Left ventricle myocardium inferior (tissue), 1 donor: ENCODE measurements at places on chromosomes 1 and 21. TPM values are rescaled to one million over a fixed set of nuclear protein-coding genes. Genes with fewer than 3 reads are reported as not detected.

- H3K27ac ChIP-seq: no peak overlapping the region
- peaks cover 16% of the 10 kb centered on the region for H3K4me1 ChIP-seq
- H3K27me3 ChIP-seq: no peaks in the 10 kb centered on the region
- H3K36me3 ChIP-seq: no peaks in the 10 kb centered on the region
Observed at GRCh38 chr1:208595236-208595635, 351.1 kb upstream of the PLXNA2 start.

DNA sequence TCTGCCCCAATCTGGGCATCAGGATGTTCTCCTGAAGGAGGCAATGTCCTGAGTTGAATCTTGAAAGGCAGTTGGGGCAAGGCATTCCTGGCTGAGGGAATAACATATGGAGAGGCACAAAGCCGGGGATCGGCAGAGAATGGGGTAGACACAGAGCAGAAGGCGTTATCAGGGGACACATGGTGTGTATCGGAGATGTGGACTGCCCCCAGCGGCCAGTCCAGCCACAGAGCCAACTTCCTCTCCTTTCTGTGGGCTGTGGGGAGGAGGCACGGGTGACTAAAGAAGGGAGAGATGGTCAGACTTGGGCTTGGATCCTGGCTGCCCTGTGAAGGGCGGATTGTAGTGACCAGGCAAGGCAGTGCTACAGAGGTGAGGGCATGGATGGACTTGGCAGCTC is 32.1 kb downstream of the FOXD2 start:
- H3K27me3 ChIP-seq: peaks cover 96% of the 10 kb centered on the region
- no peaks in the 10 kb centered on the region for H3K4me1 ChIP-seq
- no peak overlapping the region for H3K4me3 ChIP-seq

GRCh38 chr1:41560496-41560895 is 76.0 kb upstream of the EDN2 start:
- no peaks in the 10 kb centered on the region for H3K27me3 ChIP-seq
- H3K36me3 ChIP-seq: no peaks in the 10 kb centered on the region

GRCh38 chr21:31376301-31376700 is 32.2 kb upstream of the TIAM1 start:
- no peaks in the 10 kb centered on the region for H3K36me3 ChIP-seq
- H3K27ac ChIP-seq: no peak overlapping the region
- DNase-seq: no peak
- H3K4me3 ChIP-seq: no peak overlapping the region

GRCh38 chr1:181038399-181038873 is 4.7 kb downstream of the MR1 start:
- H3K36me3 ChIP-seq: no peaks in the 10 kb centered on the region
- no peak for DNase-seq
- H3K4me3 ChIP-seq: no peak overlapping the region
- no peak overlapping the region for H3K27ac ChIP-seq
- no peaks in the 10 kb centered on the region for H3K27me3 ChIP-seq
- peaks cover 41% of the 10 kb centered on the region for H3K4me1 ChIP-seq

The TTLL10 gene
- total RNA-seq: not detected

The TSPEAR gene
- total RNA-seq: 3.3 TPM

DNA sequence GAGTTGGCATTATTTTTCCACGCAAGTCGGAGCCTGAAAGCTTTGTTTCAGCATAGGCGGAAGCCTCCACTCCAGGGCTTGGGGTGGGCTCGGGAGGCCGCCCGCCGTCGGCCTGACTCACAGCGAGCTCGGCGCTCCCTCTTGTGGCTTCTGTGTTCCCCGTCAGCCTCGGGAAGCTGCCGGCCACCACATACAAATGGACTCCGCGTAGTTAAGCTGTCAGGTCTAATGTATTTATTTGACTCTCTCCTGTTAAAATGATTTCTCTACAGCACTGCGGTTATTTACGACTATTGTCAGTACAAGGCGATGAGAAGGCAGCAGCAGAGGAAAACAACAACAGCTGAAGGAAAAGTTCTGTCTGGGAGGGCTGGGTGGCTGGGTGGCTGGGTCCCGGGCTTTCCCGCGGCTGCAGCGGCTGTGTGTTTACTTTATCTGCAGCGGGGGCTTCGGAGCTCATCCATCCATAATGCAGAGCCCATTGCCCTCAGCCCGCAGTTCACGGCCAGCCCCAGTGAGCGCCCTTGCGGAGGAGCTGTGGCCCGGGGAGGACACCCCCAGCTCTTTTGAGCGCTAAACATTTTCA is 375.7 kb upstream of the CAMK1G start:
- H3K27me3 ChIP-seq: peaks cover 79% of the 10 kb centered on the region
- DNase-seq: peak; percentile 55
- peak overlapping the region; percentile 3 for H3K27ac ChIP-seq
- H3K4me3 ChIP-seq: peak overlapping the region; percentile 56

GRCh38 chr1:220873868-220874655 is 5.2 kb upstream of the HLX start:
- peaks cover 53% of the 10 kb centered on the region for H3K4me1 ChIP-seq
- no peaks in the 10 kb centered on the region for H3K36me3 ChIP-seq
- no peak overlapping the region for H3K4me3 ChIP-seq
- DNase-seq: no peak

- no peak overlapping the region for H3K27ac ChIP-seq
- H3K4me3 ChIP-seq: no peak overlapping the region
- H3K27me3 ChIP-seq: no peaks in the 10 kb centered on the region
Observed at GRCh38 chr1:22821027-22821426, 110.4 kb downstream of the EPHB2 start.

The B3GALT6 gene
- total RNA-seq: 7.9 TPM

GRCh38 chr1:119069682-119070081 is 70.8 kb downstream of the WARS2 start:
- no peaks in the 10 kb centered on the region for H3K27me3 ChIP-seq
- H3K4me3 ChIP-seq: no peak overlapping the region
- no peak for DNase-seq
- peaks cover 14% of the 10 kb centered on the region for H3K36me3 ChIP-seq
